Activated CD4-positive, CD25-positive, alpha-beta regulatory T cell treated with anti-CD3 and anti-CD28 coated beads, Interleukin-2, amount 50 U/mL, for 72 hours (primary cell): ENCODE measurements at places on chromosomes 2 and 18.

- DNase-seq = no peak
Observed at GRCh38 chr18:58348517-58348916, 280.4 kb downstream of the ALPK2 start.

DNA sequence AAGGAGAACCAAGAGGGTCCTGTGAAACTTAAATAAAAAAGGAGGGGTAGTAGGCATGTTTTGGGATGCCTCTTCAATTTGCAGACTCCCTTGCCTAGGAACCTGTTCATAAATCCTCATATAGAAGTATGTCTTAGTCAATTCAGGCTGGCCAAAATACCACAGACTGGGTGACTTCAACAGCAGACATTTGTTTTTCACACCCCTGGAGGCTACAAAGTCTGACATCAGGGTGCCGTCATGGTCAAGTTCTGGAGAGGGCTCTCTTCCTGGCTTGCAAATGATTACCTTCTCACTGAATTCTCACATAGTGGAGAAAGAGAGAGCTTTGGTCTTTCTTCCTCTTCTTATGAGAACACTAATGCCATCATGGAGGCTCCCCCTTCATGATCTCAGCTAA lies 4.1 kb upstream of the TCF4 start:
- no peak for DNase-seq

GRCh38 chr2:170694316-170694715 lies 20.8 kb upstream of the SP5 start:
- DNase-seq = no peak

- no peak for DNase-seq
Observed at GRCh38 chr18:27931535-27931934, 245.4 kb downstream of the CDH2 start.

GRCh38 chr2:208565690-208566416 lies 159.3 kb downstream of the PTH2R start:
- DNase-seq = no peak

- DNase-seq = peak; percentile 47
Observed at GRCh38 chr2:54572636-54573536, 116.8 kb downstream of the SPTBN1 start.

DNA sequence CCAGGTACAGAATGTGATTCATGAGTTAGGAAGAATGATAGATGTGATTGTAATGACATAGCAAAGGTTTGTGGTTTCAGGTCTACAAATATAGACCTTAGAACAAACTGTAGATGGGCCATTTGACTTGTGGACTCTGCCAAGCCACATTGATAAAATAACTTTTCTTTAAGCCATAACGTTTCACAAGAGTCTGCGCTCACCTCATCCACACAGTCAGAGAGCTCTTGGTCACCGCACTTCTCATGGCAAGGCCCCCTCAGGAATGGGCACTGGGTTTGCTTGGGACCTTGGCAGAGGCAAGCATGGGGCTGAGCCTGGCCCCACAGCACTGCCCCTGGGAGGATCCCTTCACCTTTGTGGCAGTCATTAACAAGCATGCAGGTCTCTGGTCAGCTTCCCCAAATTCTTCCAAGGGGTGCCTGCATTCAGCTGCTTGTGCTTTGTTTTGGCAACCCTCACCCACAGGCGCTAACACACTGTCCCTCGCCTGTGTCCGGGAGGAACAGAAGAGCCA lies 14.0 kb downstream of the ARMC9 start:
- DNase-seq = no peak

GRCh38 chr2:172100935-172101820 lies 1.5 kb downstream of the DLX2 start:
- no peak for DNase-seq

DNA sequence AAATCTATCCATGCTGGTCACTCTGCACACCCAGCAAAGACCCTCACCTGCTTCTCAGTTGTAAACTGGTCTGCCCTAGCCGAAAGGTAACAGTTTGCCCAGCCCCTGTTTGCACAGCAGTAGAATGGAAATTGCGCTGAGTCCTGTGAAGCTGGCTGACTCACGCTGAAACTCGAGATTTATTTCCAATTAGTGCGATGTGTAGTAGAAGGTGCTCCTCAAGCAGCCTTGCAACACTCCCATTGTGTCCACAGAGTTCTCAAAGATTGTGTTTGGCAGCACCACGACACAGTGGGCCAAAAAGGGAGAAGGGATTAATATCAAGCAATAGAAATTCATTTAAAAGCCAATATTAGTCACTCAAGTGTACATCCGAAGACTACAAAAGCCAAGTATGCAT lies 21.7 kb upstream of the APCDD1 start:
- no peak for DNase-seq

- no peak for DNase-seq
Observed at GRCh38 chr2:24739354-24740025, 53.7 kb downstream of the PTRHD1 start.

- no peak for DNase-seq
Observed at GRCh38 chr18:29313312-29313711, 1136.4 kb upstream of the CDH2 start.

GRCh38 chr18:58596265-58596681 lies 32.6 kb downstream of the ALPK2 start:
- DNase-seq = no peak

- no peak for DNase-seq
Observed at GRCh38 chr2:237092920-237093781, 7.5 kb downstream of the COPS8 start.

GRCh38 chr2:19739256-19739655 lies 162.5 kb downstream of the TTC32 start:
- DNase-seq = no peak

DNA sequence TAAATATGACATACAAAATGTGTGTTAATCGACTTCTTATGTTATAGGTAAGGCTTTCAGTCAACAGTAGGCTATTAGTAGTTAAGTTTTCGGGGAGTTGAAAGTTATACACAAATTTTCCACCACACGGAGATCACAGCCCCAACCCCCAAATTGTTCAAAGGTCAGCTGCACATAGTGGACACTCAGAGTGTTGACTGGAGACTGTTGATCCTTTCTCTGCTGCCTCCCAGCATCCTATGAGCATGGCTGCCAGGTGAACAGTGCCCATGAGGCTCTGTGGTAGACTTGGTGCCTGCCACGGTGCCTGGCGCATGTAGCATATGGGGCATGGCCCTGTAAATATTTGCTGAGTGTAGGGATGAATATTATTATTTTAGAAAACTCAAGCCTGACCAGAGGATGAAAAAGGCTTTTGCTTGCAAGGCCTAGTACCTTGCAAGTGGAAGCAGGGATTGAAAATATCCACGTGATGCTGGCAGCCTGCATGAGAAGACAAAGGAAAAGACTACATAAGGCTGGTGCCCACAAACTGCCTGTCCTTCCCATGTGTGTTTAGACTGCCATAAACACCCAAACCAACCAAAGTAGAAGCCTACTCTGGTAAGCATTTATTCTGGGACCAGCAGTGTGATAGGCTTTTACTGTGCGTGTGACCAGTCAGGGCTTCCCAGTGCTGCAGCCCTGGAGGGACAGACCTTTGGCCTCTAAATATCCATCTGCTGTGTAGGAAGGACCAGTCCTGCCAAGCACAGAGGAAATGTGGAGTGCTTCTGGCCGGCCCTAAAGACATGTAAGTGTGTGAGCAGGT lies 226.1 kb downstream of the LDLRAD4 start:
- no peak for DNase-seq

GRCh38 chr2:100272841-100273329 lies 49.4 kb downstream of the LONRF2 start:
- no peak for DNase-seq

DNA sequence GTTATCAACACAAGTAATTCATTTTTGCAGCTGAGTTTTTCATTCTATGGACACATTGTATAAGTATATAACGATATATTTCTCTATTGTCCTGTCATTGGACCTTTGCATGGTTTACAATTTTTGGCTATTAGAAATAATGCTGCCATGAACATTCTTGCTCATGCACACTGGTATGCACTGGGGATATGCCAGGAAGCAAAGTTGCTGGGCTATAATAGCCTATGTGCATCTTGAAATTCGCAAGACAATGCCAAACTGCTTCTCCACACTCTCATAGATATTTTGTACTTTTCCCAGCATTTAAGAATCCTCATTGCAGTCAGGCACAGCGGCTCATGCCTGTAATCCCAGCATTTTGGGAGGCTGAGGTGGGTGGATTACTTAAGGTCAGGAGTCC lies 852.6 kb upstream of the ID2 start:
- DNase-seq = no peak

- DNase-seq = no peak
Observed at GRCh38 chr2:235005023-235005422, 53.2 kb downstream of the SH3BP4 start.

DNA sequence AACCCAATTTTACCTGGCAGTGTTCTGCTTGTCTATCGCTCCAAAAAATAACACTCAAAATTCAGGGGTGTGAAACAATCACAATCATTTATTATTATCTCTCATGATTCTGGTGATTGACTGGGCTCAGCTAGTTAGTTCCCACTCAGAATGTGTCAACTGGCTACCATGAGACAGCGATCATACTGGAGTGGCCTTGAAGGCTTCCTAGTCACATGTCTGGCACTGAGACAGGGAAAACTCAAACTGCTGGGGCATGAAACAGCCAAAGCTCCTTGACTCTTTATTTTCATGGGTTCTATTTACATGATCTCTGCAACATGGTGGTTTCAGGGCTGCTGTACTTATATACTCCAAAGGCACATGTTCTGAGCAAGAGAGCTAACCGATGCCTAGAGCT lies 6.2 kb upstream of the ANXA4 start:
- DNase-seq = no peak

GRCh38 chr18:23856466-23857163 lies 157.9 kb upstream of the TTC39C start:
- no peak for DNase-seq

GRCh38 chr18:60987963-60988362 lies 345.3 kb upstream of the CDH20 start:
- no peak for DNase-seq

GRCh38 chr2:96095116-96095636 lies 21.2 kb downstream of the ADRA2B start:
- no peak for DNase-seq

- DNase-seq = no peak
Observed at GRCh38 chr2:168030862-168031624, 216.4 kb downstream of the STK39 start.

- no peak for DNase-seq
Observed at GRCh38 chr18:434410-434809, 66.1 kb downstream of the COLEC12 start.

DNA sequence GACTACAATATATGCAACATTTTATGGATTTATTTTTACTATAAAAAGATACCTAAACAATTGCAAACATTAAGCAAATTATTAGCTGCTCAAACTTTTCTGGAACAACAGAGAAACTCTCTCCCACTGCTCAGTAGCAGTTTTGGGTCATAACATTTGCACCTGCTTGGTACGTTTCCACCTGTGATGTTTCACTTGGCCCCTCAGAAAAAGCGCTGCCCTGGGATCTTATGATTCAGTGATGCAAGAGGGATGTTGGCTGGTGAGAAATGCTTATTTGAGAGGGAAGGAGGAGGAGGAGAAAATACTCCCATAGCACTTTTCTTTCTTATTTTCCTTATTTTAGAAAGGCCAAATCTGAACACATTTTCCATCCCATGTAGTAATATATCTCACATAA lies 9.2 kb downstream of the IRS1 start:
- no peak for DNase-seq

GRCh38 chr2:241064008-241064801 lies 37.9 kb downstream of the MTERF4 start:
- peak; percentile 42 for DNase-seq

DNA sequence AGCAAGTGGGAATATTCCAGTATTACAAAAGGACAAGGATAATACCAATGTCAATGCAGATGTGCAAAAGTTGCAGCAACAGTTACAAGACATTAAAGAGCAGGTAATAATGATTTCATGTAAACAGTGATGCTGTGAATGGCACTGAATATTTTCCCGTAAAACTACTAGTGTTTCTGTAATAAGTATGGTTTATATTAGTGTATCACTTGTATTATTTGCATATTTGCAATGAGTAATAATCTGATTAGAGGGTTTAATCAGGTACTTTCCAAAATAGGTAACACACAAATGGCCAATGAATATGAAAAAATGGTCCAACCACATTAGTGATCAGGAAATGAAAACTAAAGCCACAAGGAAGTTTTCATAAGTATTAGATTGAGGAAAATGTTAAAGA lies 118.0 kb downstream of the MIB1 start:
- no peak for DNase-seq

GRCh38 chr18:9135912-9136314 lies 668 bp upstream of the ANKRD12 start:
- no peak for DNase-seq

GRCh38 chr2:43221124-43221762 lies 5.2 kb downstream of the ZFP36L2 start:
- no peak for DNase-seq

DNA sequence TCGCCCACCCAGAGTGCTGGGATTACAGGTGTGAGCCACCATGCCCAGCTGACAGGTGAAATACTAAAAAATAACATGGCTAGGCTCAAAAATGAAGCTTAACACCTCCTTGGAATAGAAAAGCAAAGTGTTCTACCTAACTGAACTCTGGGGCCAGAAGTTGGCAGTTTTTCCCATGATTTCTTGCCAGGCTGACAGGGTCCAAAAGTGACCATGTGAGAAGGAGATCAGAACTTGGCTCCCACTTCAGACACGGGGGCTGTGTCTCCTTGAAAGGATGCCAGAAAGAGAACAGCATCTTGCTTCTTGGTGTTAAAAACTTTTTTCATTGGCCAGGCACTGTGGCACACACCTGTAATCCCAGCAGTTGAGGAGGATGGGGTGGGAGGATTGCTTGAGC lies 47.0 kb downstream of the BMPR2 start:
- DNase-seq = no peak
